ENCODE measurements at places on chromosomes 6 and 20. TPM values are rescaled to one million over a fixed set of nuclear protein-coding genes. Genes with fewer than 3 reads are reported as not detected.

Gene BFSP1
- total RNA-seq: 1.4 TPM

GRCh38 chr6:46538800-46539480 lies 47.7 kb upstream of the RCAN2 start:
- no peak for DNase-seq

- DNase-seq: no peak
Measured at GRCh38 chr6:79869184-79869583, 78.2 kb downstream of the ELOVL4 start.

- no peak for DNase-seq
Measured at GRCh38 chr20:48744515-48744914, 83.3 kb downstream of the PREX1 start.

- DNase-seq: no peak
Measured at GRCh38 chr6:158064725-158065251, 83.1 kb downstream of the SYNJ2 start.

DNA sequence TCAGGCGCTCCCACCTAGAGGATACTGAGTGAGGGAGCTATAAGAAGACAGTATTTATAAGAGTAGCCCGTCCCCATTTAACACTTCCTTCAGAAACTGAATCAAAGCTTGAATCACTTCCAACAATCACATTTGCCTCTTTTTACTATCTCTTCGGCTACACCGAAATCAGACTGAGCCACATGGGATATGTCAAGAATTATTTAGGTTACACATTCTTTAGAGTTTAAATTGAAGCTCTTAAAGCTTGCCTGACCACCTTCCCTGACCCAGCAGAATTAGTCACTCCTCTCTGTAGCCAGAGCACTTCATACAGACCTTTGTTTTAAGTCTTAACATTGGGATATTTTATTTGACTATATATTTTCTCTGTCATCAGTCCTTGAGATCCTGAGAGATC lies 163.7 kb downstream of the MAFB start:
- no peak for DNase-seq

DNA sequence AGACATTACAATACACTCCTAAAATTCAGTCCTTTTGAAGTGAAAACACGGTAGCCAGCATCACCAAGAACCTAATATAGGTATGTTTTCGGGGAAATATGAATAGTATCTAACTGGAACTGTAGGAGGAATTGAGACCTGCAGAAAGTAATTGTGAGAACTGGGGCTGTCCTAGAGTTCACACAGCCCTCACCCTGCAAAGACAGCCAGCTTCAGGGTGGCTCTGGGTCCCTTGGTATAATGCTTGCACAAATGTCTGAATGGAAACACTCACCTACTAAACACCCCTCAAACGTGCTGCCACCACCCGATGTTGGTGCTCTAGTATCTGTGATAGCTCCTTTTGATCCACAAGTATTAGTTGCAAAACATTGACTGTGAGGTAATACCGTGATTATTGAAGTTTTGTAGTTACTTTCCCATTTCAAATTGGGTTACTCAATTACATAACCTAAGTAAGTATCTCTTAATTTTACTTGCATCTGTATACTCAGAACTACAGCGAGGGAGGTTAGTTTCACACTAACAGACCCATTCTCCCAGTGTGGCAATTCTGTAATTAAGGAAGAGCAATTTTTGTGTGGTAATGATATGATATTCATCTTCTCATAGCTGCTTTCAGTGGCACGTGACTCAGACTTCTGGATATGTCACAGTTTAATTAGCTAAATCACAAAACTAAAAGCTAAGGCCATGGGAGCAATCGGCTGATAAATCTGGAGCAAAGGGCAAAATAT lies 129.5 kb downstream of the INSM1 start:
- no peak for DNase-seq

Measured in foreskin keratinocyte (primary cell).